NCI-H524 (cell line): ENCODE measurements at places on chromosomes 7 and 10.
A peak's percentile ranks its signal among the peaks of the same experiment; 100 is the strongest.

- no peak for DNase-seq
Measured at GRCh38 chr10:102670065-102670670, 25.9 kb downstream of the TRIM8 start.

- DNase-seq: no peak
Measured at GRCh38 chr10:43979551-43979950, 330.9 kb upstream of the ZNF32 start.

DNA sequence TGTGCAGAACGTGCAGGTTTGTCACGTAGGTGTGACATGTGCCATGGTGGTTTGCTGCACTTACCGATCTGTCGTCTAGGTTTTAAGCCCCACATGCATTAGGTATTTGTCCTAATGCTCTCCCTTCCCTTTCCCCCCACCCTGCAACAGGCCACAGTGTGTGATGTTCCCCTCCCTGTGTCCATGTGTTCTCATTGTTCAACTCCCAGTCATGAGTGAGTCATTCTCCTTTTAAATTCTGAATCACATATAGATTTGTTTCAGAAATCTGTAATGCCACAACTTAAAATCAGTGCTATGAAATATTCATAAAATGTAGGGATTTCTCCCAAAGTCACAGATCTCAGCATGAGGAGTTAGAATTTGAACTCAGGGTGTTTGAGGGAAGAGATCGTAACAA lies 552.5 kb upstream of the MBL2 start:
- no peak for DNase-seq

GRCh38 chr7:75920431-75921161 lies 5.6 kb downstream of the POR start:
- no peak for DNase-seq

DNA sequence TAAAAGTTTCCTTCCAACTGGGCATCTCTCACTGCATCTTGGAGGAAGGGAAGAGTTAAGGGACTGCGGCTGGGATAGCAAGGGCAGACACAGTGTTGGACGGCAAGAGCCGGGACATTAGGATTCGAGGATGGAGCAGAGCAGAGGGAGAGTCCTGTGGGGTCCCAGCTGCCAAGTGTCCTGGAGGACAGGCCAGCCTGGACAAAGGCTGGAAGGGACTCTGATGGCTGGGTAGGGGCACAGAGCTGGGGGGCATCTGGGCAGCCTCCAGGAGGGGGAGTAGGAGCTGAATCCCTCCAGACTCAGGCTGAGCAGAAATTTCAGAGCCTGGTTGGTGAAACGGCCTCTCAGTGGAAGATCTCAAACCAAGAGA lies 19.2 kb downstream of the SFTPA1 start:
- no peak for DNase-seq

GRCh38 chr7:98205162-98205845 lies 5.9 kb upstream of the BHLHA15 start:
- DNase-seq: no peak

- no peak for DNase-seq
Measured at GRCh38 chr7:95169678-95170077, 154.7 kb downstream of the PON1 start.

DNA sequence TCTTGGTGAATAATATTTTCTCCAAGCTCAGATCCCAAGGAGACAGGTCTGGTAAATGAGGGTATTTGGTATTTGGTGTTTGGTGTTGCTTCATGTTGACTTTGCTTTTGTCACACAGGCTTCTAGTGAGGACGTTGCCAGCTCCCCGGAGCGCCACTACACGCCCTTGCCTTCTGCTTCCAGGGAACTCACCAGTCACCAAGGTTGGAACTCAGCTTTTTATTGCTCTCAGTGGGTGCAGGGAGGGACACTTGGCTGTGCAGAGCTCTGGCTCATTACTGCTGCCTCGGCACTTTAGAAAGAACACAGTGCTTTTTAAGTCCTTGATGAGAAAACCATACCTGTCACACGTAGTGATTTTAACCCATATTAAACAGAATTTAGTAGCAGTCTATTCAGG lies 892.9 kb downstream of the LRMDA start:
- DNase-seq: no peak

DNA sequence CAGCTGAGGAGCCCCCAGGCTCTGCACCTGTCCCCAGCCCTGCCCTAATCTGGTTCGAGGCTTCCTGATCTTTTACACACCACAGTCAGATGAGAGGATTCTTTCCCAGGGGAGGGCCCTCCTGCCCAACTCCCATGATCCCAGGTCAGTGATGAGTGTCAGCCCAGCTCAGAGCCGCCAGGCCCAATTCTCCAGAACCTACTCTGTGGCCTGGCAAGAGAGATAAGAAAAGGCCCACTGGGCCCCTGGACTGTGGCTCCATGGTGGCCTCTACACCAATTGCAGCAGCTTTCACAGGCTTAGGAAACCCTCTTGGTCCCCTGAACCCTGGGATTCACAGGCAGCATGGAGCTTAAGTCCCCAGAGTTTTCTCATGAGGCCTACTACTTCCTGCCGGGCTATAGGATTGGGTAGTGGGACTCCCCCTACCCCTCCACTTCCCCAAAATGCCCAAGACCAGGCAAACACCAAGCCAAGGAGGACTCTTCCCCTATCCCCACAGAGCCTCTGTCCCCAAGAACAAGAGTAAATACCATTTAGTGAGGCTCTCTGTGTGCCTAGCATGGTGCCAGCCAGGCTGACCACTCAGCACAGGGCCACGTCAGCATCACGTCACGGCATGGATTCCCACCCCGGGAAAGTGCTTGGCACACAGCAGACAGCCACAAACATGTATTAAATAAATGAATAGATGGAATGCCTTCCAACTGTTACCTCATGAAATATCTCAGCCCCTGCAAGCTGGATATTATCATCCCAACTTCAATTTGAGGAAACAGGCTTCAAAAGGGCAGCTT lies 100.0 kb downstream of the GRID1 start:
- no peak for DNase-seq

- peak; percentile 12 for DNase-seq
Measured at GRCh38 chr7:155644971-155645509, 579 bp downstream of the RBM33 start.

- no peak for DNase-seq
Measured at GRCh38 chr10:106741006-106741530, 423.4 kb downstream of the SORCS1 start.

GRCh38 chr7:123655614-123656013 lies at the start of gene LMOD2:
LMOD2 (plus strand) TSS chr7:123655866; CDS start chr7:123655964, 98 bp downstream.
- no peak for DNase-seq

- no peak for DNase-seq
Measured at GRCh38 chr7:16755397-16755796, 1.8 kb downstream of the TSPAN13 start.

GRCh38 chr7:16914771-16915170 lies 33.0 kb upstream of the AGR3 start:
- DNase-seq: no peak

DNA sequence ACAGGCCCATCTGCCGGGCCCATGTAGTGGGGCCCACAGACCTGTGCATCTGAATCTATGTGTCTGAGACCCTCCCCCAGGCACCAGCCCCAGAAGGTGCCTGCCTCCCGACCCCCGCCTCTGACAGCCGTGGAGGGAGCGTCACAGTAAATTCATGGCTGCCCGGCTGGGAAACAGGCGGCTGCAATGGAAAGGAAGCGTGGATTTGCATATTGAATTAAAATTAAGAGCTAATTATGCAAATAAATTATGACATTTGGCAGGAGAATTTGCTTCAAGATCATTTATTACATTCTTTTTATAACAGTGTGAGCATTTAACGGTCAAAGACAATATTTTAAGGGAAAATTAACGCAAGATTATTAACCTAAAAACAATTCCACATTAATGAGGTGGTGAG lies 92.3 kb downstream of the HIF1AN start:
- no peak for DNase-seq

- DNase-seq: no peak
Measured at GRCh38 chr7:84822941-84823510, 363.8 kb downstream of the SEMA3D start.

GRCh38 chr7:76008156-76008687 lies 13.8 kb upstream of the TMEM120A start:
- DNase-seq: no peak

GRCh38 chr7:6330657-6331056 lies 58.2 kb upstream of the CYTH3 start:
- DNase-seq: no peak

DNA sequence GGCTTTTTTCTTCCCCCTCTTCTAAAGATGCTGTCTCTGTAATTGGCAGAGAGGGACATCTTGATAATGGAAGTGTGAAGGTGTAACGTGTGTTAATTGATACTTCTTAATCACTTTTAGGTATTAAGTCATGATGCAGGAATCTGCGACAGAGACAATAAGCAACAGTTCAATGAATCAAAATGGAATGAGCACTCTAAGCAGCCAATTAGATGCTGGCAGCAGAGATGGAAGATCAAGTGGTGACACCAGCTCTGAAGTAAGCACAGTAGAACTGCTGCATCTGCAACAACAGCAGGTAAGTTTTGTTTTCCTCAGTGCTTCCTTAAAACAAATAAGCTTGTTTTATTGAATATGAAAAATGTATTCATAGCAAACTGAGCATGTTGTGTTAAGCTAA lies 11.8 kb downstream of the FOXP2 start:
- no peak for DNase-seq

DNA sequence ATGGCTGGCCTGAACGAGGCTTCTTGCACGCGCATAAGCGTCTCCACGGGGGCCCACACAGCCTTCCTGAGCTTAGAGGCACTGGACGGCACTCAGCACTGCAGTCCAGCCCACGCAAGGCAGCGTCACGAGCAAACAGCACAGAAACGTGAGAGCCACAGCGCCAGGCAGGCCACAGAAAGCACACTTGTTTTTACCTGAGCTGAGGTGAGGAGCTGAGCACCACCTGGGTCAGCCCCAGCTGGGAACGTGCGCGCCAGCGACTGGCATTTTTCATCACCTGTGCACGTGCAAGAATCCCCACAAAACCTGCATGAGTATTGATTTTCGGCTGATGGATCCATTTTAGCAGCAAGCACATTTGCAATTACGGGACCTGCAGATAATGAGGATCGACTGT lies 26.7 kb downstream of the IQCE start:
- DNase-seq: no peak

DNA sequence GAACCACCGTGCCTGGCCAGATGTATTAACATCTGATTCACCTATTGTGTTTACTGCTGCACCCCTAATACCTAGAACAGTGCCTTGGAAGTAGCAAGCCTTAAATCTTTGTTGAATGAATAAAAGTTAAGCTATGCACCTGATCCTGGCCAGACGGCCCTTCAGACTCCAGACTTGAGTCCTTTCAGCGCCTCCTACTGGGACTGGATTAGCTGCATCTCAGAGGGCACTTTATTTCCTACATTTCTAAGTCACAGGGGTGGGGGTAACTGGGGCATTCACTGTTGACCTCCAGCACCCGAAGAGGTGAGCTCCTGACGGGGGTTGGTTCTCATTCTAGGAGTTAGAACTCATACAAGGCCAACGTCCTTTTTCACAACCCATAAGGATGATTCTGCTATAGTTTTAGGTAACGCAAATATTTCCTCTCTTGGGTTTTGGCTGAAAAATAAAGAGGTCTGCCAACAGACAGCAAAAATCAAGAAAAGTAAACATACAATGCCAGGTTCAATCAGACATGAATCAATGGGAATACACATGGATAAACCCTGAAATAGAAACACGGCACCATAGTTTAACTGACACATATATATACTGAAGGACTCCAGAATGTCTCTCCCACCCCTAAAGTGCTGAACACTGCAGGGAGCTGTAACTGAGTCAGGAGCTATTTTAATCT lies 48.0 kb upstream of the DLG5 start:
- DNase-seq: peak; percentile 8

GRCh38 chr7:35729061-35729783 lies 34.3 kb upstream of the HERPUD2 start:
- no peak for DNase-seq

DNA sequence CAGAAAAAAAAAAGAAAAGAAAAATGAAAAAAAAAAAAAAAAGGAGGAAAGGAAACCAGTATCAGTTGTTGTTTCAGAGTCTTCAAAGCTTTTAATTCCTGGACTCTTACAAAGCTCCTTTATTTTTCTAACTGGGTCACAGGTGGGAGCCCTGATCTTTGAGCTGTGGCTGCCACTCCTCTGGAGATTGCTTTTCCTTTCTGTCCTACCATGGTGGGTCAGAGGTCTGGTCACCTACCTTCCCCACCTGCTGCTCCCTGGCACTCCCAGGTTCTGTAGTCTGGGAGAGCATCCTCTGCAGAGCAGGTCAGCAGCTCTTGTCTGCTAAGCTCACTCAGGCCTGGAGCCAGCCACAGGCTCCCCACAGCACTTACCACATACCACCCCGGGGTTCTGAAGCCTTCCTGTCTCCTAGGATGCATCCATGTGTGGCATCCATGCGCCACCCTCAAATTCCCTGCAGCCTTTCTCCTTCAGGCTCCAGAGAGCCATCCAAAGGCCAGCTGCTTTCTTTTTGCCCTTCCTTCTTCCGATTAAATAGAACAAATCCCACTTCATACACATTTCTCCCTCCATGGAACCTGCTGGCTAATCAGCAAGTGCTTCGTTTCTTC lies 73.2 kb upstream of the TPK1 start:
- no peak for DNase-seq

DNA sequence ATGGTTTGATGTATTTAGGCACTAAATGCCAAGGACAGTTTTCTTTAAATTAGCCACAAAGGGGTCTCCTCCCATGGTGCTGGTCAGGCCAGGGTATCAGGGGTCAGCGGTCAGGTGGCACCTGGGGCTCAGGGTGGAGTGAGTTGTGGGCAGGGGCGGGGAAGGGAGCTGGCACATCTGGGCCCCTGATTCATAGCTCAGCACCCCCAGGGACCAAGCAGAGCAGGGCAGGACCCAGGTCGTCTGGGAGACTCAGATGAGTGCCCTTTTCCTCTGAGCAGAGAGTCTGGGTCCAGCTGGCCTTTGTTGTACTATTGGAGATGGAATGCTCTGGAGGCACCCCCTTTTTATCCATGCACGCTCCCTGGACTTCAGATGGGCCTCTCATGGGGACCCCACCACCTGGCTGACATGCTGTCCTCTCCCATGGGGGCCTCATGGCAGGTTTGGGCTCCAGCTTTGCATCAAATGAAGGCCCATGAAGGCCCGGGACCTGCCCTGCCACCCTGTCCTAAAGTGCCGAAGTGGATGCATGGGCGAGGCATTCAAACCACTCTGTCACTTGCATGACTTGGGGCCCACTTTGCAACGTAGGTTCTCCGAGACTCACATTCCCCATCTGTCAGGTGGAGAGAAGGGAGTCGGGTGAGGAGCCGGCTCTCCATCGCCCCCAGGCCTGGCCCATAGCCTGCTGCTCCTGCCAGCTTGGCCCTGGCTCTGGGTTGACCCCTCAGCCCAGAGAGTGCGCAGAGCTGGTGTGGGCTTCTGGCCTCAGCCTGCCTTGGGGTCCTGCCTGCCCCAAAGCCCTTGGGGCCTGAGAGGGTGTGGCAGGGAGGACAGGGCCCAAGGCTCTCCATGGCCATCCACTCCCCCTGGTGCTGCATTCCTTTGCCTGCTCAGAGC lies 66.4 kb downstream of the RAMP3 start:
- DNase-seq: no peak

DNA sequence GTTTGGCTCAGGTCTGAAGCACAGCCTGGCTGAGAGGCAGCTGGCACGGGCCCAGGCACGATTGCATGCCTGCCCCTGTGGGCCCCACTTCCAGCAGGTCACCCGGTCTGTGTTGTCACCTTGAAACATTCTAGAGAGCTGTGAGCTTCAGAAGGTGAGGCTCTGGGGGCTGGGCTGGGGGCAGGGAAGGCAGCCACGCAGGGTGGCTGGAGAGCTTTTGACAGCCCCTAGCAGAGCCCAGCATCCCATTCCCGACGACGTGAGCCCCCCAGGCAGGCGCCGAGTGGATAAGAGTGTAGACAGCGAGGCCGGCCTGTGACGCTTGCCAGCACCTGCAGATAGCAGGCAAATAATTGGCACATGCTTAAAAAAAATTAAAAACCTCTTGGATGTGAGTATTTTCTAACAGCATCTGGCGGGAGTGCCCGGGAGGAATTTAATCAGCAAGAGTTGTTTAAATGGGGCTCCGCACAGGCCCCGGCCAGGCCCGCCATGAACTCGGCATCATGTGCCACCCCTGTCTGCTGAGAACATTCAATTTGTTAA lies 212.0 kb upstream of the TBX20 start:
- DNase-seq: peak; percentile 56
